NCI-H1417 treated with DMSO at 0.1 percent for 48 hours (cell line): ENCODE measurements at places on chromosomes 7 and 10.

DNA sequence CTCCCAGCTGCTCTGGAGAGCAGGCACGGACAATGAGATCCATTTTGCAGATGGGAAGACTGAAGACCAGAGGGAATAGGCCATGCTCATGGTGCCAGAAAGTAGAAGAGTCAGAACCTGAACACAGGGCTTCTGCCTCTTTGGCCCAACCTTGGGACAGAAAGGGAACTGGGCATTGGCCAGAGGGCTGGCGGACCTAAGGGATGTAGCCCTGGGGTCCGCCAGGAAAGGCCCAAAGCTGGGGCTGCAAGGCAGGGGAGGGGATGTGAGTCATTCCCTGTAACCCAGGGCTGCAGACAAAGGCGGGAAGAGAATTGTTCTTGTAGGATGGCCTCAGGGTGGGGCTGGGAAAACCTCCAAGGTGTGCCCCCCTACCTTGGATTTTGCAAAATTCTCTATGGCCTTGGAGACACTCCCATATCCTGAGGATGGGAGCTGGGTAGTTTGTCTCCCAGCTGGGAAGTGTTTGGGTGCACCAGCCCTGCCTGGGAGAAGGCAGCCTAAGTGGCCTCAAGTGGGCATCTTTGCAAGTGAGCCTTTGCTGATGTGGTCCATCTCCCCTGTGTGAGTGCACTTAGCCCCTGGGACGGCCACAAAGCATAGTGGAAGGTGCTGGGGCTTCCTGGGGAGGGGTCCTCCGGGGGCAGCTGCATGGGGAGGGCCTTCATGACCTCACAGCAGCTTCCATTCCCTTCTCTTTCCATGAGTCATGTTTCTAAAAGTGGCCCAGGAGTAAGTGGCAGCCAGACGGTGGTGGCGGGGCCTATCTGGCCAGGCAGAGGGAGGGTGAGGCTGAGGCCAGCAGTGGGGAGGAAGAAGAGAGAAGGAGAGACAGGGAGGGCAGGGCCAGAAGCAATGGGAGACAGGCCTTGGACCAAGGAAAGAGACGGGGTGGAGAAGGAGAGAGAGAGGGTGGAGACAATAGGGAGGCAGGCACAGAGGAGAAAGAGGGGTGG lies 9.2 kb downstream of the AQP1 start:
- no peak for DNase-seq

GRCh38 chr7:33831389-33832141 lies 73.8 kb upstream of the BMPER start:
- no peak for DNase-seq

- no peak for DNase-seq
Measured at GRCh38 chr7:79977481-79977880, 157.2 kb upstream of the GNAI1 start.

DNA sequence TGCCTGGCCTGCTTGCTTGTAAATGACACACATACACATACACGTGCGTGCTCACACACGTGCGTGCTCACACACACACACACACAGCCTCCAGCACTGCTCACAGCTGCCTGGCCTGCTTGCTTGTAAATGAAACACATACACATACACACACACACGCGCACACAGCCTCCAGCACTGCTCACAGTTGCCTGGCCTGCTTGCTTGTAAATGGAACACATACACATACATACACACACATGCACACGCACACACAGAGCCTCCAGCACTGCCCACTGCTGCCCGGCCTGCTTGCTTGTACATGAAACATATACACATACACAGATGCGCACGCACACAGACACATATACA lies 397.2 kb downstream of the PLXNA4 start:
- no peak for DNase-seq

GRCh38 chr10:34464000-34464399 lies 351.1 kb downstream of the PARD3 start:
- no peak for DNase-seq

GRCh38 chr7:51224811-51225595 lies 91.6 kb downstream of the COBL start:
- DNase-seq, result no peak

- DNase-seq, result no peak
Measured at GRCh38 chr7:74617180-74617744, 40.3 kb upstream of the GTF2I start.

DNA sequence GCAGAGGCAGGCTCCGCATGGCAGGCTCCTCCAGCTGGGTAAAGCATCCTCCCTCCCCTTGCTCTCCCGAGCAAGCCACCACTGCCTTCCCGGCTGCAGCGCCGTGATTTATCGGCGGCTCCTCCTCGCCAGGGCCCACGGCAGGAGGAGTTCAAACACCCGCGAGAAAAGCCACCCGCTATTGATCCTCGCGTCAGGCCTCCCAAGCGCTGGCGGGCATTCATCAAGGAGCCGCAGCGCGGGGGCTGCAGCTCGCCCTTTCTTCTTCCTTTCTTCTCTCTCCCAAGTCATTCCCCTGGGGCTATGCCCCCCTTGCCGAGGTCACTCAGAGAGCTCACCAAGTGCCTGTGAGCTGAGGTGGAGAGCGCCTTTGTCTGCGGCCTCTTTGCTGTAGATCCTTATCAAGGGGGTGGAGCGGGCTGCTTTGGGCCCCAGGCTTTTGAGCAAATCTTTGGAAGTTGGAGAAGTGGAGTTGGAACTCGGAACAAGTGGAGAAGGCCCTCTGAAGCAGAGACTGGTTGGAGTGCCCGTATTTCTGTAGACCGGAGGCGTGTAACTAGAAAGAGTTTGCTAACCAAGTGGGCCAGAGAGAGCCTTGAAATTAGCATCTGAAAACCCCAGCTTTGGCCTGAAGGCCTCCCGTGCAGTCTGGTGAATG lies 107.2 kb upstream of the PPIF start:
- no peak for DNase-seq

DNA sequence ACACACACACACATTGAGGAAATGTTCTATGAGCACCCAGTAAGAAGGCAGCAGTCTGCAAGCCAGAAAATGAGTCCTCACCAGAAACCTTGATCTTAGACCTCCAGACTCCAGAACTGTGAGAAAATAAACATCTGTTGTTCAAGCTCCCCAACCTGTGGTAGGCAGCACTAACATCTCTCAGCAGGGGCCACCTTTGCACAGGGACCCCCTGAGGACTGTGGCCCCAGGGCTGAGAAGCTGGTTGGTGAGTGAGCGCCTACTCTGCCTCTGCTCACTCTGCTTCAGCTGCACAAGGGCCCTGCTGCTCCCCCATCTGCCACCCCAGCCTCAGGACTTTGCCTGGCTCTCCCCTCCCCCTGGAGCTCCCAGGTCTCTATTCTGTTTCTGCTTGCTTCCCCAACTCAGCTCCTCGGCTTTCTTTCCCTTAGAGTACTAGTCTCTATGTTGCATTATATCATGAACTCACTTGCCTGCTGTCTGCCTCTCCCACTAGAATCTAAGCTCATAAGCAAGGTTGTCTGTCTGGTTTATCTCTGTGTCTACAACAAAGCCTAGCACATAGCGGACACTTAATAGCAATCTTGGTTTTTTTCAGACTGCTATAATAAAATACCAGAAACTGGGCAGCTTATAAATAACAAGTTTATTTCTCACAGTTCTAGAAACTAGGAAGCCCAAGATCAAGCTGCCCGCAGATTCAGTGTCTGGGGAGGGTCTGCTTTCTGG lies 40.4 kb upstream of the PRLHR start:
- no peak for DNase-seq

DNA sequence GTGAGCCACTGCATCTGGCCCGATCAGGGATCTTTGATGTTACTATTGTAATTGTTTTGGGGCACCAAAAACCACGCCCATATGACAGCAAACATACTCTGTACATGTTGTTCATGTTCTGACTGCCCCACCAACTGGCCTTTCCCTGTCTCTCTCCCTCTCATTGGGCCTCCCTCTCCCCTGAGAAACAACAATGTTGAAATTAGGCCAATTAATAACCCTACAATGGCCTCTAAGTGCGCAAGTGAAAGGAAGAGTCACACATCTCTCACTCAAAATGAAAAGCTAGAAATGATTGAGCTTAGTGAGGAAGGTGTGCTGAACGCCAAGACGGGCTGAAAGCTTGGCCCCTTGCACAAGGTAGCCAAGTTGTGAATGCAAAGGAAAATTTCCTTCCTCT lies 50.3 kb upstream of the SDK1 start:
- no peak for DNase-seq

GRCh38 chr10:59779756-59780533 lies 26.7 kb upstream of the MRLN start:
- DNase-seq, result no peak

DNA sequence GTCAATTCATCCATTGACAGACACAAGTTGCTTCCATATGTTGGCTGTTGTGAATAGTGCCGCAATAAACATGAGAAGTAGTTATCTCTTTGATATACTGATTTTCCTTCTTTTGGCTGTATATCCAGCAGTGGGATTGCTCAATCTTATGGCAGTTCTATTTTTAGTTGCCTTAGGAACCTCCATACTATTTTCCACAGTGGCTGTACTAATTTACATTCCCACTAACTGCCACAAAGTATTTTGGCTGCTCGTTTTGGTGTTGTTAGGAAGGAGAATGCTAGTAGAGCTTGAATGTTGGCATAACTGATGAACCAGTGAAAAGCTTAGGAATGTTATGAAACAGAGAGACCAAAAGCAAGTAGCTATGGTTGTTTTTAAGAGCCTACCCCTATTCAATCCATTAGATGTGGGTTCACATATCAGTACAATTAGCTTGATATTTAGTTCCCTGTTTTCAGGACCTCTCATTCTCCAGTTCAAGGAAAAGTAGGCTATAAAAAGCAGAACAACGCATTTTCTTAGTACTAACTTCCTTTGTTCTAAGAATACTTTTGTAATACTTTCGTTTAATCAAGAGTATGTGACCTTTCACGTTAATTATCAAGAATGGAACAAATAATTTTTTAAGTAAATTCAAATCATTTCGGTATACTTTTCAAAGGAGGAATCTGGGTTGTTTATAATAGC lies 100.3 kb downstream of the FAS start:
- DNase-seq, result no peak

GRCh38 chr10:129319934-129320333 lies 147.1 kb upstream of the MGMT start:
- DNase-seq, result no peak

DNA sequence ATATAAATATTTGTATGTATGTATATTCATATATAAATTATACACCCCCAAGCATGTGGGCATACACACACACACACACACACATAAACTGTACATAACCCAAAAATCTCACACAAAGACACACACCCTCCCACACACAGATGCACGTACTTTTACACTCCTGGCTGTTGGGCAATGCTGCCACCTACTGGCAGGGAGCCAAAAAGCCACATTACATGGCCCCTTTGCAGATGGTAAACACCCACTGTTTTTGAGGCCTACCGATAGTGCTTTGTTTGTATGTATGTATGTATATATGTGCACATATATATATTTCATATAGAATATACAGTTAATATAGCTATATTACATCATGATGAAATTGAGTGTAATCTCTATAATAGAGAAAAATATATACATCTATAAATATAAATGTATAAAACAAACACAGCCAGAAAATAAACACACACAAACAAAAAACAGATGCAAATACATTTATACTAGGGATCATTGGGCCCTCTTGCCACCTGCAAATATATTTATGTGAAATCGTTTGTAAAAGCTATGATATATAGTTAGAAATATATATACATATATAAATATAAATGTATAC lies 120.1 kb upstream of the ACBD5 start:
- peak; percentile 43 for DNase-seq

GRCh38 chr7:98878365-98879197 lies at the start of gene TRRAP:
TSS of gene TRRAP (plus strand) at chr7:98878532. CDS start at chr7:98881151, 2,619 bp downstream.
- no peak for DNase-seq

- DNase-seq, result no peak
Measured at GRCh38 chr7:44754802-44755697, 6.4 kb downstream of the ZMIZ2 start.

DNA sequence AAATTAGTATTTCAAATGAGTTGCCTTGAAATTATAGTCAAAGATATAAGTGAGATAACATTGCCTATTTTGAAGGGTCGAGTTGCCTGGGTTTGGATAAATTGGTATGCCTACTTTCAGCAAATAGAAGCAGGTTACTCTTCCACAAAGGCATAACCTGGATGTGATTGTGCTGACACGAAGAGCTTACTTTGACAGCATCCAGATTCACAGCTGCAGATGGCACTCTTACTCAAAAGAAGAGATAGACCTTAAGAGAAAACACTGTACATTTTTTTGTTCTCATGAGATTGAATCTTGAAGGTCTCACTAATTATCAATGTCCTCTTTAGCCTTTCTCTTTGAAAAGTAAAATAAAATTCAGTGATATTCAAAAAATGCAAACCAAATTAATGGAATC lies 1338.7 kb downstream of the REEP3 start:
- no peak for DNase-seq

- DNase-seq, result no peak
Measured at GRCh38 chr10:21517134-21518031, 8.1 kb downstream of the SKIDA1 start.

GRCh38 chr7:31067491-31067890 lies 15.4 kb downstream of the ADCYAP1R1 start:
- DNase-seq, result no peak

GRCh38 chr10:58585435-58585834 lies 72.8 kb downstream of the BICC1 start:
- no peak for DNase-seq
